ENCODE measurements at places on chromosomes 4 and X.

DNA sequence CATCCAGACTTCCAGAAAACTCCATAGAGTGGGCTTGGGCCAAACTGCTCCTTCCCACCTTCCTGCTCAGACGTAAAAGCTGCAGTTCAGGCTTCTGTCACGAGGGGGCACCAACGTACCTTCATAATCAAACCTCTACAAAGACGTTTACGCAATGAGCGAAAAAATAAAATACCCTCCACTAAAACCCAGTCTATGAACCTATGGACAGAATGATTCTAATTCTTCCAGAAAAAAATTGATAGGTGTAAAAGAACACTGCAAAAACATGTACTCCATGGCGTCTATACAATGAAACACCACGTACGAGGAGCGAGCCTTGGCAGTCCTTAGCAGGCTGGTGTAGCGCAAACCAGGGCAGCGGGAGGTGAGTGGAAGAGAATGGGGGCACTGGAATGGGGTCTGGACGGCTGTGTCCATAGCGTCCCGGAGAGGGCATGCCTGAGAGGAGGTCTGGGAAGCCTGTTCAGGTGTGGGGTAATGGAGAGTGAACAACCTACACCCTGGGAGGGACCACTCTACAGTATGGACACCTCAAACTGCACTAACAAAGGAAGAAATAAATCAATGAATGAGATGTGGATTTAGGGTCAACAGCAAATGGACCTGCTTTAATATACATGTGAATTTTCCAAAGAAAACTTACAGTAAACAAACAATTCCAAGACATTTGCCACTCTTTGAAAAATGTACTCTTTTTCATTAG, 14.4 kb upstream of the RAB40A start:
- peak; percentile 40 for DNase-seq

DNA sequence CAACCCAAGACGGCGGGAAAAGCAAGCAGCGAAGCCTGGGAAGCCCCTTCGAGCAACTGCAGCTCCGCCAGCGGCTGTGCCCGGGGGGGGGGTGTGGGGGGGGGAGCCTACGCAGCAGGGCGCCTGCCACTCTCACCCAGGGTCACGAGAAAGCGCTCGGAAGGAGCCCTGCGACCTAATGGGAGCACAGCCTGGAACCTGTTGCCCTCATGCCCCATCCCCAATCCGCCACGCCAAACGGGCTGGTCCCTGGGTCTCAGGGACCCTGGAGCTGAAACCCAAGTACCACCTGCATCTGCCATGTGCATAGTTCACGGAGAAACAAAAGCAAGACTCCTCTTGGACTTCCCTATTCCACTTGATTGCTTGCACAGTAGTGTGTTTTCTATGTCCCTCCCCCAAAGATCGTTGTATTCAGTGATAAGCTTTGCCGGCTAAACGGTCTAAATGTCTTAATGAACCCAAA, 359 bp upstream of the GAB3 start:
- no peak for DNase-seq

DNA sequence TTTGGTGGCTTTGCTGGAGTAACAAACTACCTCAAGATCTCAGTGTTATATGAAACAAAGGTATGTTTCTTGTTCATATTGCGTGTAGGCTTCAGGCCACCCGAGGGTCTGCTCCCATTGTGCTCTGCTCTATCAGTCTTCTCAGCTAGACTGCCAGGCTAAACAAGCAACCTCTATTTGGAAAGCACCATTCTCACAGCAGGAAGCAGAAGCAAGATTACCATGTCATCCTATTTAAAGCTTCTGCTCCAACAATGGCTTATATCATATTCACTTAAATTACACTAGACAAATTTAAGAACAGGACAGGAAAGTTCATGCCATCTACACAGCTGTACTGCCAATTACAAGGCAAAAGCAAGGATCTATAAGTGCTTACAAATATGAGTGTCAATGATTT, 385.8 kb downstream of the PPARGC1A start:
- no peak for DNase-seq

DNA sequence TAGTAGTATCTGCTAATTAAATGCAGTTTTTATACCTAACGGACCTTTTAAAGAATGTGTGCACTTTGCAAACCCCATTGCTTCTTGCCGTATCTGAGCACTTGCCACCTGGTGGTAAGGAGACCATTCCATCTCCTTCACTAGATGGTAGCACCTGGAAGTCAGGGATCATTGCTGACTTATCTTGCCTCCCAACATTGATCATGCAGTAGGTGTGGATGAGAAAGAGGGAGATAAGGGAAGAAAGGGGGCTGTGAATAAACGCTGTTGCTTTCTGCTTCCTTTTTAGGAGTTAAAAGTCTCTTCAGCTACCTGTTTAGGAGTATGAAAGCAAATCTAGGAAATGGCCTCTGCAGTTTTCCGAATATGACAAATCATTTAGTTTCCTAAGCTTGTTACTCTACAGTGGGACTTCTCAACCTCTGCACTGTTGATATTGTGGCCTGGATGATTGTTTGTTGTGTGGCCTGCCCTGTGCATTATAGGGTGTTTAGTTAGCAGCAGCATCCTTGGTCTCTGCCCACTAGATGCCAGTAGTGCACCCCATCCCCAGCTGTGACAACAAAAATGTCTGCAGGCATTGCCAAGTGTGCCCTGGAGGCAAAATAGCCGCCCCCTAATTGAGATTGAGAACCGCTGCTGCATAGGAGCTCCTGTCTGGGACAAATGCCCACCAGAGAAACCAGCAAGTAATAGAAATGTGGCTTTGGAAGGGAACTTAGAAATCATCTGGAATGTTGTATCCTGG, 38.8 kb downstream of the GAB1 start:
- DNase-seq: no peak

DNA sequence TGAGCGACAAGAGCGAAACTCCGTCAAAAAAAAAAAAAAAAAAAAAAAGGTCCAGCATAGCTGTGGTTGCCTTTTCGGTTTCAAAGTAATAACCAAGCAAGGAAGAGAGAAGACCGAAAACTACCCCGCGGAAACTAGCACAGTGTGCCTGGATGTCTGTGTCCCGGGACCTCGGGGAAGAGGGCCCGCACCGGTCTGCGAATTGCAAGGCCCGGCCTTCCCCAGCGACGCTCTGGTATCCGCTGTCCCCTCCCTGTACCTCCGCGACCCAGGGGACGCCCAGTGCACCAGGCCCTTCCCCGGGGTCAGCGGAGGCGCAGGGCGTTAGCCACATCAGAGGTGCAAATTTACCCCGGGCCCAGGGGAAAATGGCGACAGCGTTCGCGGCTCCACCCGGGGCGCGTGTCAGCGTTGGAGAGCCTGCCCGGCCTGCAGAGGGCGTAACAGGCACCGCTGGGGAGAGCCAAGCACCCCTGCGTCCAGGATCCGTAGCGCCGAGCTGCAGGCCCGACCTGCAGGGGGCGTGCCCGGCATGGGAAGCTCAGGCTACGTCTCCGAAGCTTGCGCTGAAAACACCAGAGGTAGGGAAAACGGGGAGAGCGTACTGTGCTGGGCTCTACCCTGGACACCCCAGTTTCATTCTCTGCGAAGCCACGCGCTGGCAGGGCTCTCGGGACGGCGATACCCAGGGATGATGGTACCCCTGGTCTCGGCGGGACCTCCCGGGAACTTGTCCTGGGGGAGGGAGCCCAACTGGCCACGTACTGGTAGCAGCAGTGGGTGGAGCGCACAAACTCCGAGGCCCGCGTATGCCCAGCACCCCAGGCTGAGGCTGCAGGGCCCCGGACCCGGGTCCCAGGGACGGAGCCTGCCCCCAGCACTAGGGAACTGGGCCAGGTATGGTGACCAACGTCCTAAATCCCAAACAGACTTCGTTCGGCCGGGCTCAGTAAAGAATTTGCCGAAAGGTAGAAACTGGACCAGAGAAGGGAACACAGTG, 16.2 kb downstream of the NKX6-1 start:
- no peak for DNase-seq

- DNase-seq: no peak
Observed at GRCh38 chr4:54516556-54517215, 141.1 kb upstream of the KIT start.

DNA sequence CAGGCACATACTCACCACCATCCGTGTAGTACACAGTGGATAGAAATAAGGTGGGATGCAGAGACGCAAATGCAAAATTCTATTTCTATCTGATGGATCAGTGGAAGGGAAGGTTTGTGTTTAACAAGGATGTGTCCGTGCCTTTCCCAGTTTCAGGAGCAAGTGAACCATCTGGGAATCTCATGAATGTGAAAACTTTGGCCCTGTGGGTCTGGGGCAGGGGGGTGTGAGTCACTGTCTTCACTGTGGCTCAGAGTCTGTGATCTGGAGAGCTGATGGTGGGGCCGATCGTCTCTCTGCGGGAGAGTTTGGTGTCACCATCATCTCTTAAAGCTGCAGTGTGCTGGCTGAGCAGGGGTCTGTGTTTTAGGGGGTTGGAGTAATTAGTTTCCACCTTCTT, 179.3 kb upstream of the STS start:
- DNase-seq: no peak

DNA sequence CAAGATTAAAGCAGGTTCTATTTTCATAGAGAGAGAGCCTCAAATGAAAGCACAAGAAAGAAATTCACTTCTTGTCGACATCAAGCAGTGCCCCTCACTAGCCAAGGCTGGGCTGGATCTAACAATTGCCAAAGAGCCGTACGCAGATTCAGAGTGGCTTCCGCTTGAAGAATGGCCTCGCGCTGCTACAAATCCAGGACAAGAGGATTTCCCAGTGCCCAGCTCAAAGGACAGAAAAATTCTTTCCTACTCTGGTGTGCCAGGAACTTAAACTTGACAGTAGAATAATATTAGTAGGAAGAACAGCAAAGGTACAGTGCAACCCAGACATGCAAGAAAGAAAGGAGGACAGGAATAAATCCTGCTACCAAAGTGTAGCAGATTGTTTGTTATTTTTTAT, 56.5 kb upstream of the PPARGC1A start:
- DNase-seq: no peak

GRCh38 chrX:148541584-148541940, 41.1 kb downstream of the AFF2 start:
- DNase-seq: no peak

DNA sequence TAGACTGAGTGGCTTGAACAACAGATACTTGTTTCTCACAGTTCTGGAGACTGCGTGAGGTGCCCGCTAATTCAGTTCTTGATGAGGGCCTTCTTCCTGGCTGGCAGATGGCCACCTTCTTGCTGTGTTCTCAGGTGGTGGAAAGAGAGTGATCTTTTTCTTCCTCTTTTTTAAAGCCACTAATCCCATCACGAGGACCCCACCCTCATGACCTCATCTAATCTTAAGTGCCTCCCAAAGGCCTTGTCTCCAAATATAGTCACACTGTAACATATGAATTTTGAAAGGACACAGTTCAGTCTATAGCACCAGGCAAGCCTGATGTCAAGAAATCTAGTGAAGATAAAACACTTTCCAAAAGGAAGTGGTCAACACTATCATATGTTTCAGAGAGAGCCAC, 12.4 kb downstream of the VAMP7 start:
- no peak for DNase-seq

- no peak for DNase-seq
Observed at GRCh38 chr4:72951147-72951546, 118.4 kb downstream of the COX18 start.

DNA sequence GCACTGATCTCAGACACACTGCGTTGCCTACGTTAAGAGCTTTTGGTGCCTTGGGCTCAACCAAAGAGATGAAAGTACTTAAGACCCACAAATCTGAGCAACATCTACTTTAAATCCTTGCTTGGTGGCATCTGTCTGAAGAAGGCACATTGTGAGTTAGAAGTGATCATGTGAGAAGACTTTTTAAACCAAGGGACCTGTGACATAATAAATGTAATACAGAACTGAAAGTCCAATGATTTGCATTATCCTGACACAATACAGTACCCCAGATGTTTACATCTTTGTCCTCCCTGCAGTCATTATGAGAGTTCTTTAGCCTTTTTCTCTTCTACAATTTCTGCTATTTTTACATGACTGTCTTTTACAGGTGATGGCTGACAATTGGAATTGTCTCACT, 96.7 kb upstream of the FTHL17 start:
- DNase-seq: no peak

GRCh38 chr4:187433141-187433540, 562.4 kb upstream of the ZFP42 start:
- DNase-seq: no peak

- DNase-seq: no peak
Observed at GRCh38 chr4:56611501-56611900, 69.6 kb downstream of the HOPX start.

GRCh38 chr4:173301518-173302201, 32.5 kb downstream of the HMGB2 start:
- DNase-seq: peak; percentile 24

DNA sequence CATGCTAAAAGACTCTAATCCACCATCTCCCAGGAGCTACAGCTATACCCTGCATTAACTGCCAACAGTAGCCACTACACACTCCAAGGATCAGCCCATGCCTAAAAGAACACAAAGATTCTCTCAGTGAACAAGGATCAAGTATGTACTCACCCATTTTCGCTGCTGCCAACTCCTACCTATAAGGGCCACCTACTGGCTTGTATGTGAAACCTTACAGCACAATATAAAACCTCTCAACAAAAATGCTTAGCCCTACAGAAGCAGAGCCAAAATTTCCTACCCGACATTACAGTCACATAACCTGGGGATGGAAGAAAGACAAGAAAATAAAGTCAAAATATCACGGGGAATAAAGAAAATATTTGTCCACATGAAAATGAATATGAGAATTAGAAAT, 562.8 kb upstream of the POU3F4 start:
- DNase-seq: no peak

DNA sequence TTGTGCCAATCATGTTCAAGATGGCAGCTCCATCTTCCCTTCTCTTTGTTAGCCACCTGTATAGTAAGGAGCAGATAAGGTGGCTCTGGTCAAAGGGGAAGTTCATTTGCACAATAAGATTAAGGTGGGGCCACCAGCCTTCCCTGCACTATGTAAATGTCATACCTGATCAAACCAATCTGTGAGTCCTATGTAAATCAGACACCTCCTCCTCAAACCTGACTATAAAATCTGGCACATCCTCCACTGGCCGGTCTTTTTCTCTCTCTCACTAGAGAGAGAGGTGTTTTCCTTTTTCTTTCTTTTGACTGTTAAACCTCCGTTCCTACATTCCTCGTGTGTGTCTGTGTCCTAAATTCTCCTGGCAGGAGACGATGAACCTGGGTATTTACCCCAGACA, 572.5 kb upstream of the AADAT start:
- no peak for DNase-seq

DNA sequence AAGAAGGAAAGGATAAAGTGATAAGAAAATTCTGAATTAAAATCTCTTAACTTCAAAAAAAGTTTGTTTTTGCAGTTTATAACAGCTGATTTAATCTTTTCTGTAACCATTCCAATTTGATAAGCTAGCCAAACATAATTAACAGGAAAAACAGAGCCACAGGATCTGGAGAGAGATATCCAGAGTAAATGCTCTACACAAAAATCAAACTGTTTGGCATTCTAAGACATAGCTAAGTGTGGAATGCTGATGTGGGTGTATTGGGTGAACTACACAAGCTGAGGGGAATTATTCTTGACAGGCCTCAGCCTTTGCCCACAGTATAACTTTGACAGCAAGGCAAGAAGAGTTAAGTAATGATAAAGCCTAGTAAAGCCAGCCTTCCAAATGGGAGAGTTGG, 184.8 kb downstream of the GABRG1 start:
- no peak for DNase-seq

Measured in cerebellum (tissue), 4 donors.